Posterior cingulate gyrus (tissue), 11 donors: ENCODE measurements at places on chromosomes 1 and 21.

DNA sequence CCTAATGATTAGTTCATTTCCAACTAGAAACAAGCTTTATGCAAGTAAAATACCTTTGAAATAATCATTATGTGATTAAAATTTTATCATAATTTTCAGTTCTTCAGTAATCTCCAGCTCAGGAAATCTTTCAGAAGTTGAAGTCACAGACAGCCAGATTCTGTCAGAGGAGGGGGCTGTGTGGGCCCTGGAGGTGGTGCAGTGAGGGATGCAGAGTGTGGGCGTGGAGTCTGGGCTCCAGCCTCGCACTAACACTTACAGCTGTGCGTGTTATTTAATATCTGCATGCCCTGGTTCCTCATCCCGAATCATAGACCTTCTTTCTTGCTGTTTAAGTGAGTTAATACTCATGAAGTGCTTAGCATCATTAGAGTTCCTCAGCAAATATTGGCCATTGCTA, 23.9 kb downstream of the WDR64 start:
- no peak for DNase-seq

DNA sequence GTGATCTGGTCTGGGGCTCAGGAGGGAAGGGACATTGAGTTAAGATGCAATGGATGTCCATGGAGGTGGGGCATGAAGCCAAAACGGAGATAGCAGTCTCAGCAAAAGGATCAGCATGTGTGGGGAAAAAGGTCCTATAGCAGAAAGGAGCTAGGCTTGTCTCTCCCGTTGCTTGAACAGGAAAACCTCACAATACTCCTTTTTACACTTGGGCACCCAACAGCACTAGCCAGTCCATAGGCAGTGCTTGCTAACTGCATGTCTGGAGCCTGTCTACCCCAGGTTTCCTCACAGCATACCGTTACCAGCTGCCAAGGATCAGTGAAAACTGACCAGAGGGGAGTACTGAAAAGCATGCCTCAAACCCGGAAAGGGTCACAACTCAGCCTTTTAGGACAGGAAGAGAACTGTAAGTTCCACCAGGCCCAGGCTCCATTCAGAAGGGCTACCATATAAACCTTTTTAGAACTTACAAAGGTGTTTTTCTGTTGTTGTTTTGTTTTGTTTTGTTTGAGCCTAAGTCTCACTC, 78.6 kb downstream of the JAK1 start:
- DNase-seq, result no peak

DNA sequence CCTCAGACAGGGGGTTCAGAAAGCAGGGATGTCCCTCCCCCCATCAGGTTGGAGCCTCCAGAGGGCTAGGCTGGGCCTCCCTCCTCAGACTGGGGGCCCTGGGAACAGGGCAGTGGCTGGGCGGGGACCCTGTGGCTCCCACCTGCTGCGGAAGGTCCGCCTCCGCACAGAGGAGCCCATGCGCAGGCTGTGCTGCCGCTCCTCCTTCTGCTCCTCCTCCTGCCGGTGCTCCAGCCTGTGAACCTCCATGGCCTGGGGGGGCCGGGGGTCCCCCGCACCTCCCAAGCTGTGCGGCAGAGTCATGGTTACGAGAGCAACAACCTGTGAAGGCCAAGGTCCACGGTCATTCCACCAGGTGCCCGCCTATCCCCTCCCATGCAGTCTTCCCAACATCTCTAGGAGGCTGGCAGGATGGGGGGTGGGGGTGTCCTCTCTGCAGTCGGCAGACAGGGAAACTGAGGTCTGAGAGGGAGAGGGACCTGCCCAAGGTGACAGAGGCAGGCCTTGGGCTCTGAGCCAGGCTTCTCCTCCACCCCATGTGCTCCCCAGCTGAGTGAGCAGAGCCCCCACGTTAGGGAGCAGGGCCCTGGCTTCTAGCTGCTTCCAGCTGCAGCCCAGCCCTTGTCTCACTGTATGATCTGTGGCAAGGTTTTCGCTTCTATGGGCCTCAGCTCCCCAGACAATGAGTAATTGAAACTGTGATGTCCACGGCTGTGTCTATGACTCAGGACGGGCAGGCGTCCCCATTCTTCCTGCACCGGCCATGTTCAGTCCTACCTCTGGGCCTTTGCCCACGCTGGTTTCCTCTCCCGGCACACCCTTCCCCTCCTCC, 3.4 kb downstream of the MYOM3 start:
- DNase-seq, result no peak

DNA sequence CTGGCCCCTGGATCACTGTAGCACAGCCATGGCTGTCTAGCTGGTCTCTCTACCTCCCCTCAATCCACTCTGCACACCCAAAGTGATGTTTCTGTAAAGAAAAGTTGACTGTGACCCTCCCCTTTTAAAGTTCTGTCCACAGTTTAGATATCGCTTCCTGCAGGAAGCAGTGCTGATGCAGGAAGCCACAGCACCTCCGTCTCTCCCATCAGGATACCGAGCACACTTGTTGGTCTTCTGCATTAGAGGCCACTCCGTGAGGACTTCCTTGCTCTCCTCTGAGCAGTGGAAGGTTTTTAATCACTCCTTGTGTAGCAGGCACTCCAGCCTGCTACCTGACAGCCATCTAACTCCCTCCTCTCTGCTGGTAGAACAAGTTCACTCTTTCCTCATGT, 69.5 kb downstream of the GADD45A start:
- DNase-seq, result no peak

DNA sequence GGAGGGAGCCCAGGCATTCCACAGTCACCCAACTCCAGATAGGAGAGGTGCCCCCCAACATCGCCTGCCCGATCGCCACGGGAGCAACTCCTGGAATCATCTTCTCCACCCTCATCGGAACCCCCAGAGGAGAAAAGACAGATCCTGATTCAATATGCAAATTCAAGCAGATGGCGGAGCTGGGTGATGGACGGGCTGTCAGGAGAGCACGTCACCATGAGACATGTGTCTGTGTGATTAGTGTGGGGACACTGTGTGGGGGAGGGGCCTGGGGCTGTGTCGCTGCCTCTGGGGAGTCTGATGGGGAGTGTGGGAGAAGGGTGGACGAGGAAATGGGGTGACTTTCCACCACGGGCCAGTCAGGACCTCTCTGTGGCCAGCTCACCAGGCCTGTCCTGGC, 90.2 kb upstream of the CSF3R start:
- no peak for DNase-seq
